Metanephros (tissue), 2 donors: ENCODE measurements at places on chromosomes 16 and 17. TPM values are rescaled to one million over a fixed set of nuclear protein-coding genes. Genes with fewer than 3 reads are reported as not detected.

PPL gene
- 22.7 TPM for total RNA-seq

SLC5A2 gene
- total RNA-seq: 53.8 TPM

SSTR5 gene
- 0.82 TPM for total RNA-seq

MEOX1 gene
- 9.7 TPM for total RNA-seq

TBC1D3C gene
- total RNA-seq: not detected

STARD3 gene
- total RNA-seq: 53.9 TPM

SLC16A6 gene
- total RNA-seq: 1.7 TPM

DCTPP1 gene
- 26.9 TPM for total RNA-seq

ODAD4 gene
- total RNA-seq: 1.9 TPM

CCL4 gene
- 6.0 TPM for total RNA-seq

GLP2R gene
- total RNA-seq: 0.12 TPM

ACSM2B gene
- total RNA-seq: 77.8 TPM

TVP23C gene
- total RNA-seq: 46.2 TPM

PKMYT1 gene
- total RNA-seq: 8.6 TPM

KIFC3 gene
- 92.7 TPM for total RNA-seq

NOS2 gene
- 2.3 TPM for total RNA-seq

LDHD gene
- total RNA-seq: 15.0 TPM

LRRC75A gene
- 4.6 TPM for total RNA-seq

CA5A gene
- not detected for total RNA-seq

GFAP gene
- total RNA-seq: 0.29 TPM

CSH1 gene
- not detected for total RNA-seq

NPIPA2 gene
- total RNA-seq: not detected

HAS3 gene
- total RNA-seq: 4.3 TPM
